ENCODE measurements at places on chromosomes 1 and 21. TPM values are rescaled to one million over a fixed set of nuclear protein-coding genes. Genes with fewer than 3 reads are reported as not detected.

- H3K27me3 ChIP-seq: peaks cover 14% of the 10 kb centered on the region
- H3K36me3 ChIP-seq: no peaks in the 10 kb centered on the region
- H3K4me1 ChIP-seq: peaks cover 19% of the 10 kb centered on the region
- no peak overlapping the region for H3K27ac ChIP-seq
- no peak for DNase-seq
Observed at GRCh38 chr1:235507623-235508022, 3.4 kb upstream of the B3GALNT2 start.

Gene TEDDM1
- not detected for total RNA-seq

DNA sequence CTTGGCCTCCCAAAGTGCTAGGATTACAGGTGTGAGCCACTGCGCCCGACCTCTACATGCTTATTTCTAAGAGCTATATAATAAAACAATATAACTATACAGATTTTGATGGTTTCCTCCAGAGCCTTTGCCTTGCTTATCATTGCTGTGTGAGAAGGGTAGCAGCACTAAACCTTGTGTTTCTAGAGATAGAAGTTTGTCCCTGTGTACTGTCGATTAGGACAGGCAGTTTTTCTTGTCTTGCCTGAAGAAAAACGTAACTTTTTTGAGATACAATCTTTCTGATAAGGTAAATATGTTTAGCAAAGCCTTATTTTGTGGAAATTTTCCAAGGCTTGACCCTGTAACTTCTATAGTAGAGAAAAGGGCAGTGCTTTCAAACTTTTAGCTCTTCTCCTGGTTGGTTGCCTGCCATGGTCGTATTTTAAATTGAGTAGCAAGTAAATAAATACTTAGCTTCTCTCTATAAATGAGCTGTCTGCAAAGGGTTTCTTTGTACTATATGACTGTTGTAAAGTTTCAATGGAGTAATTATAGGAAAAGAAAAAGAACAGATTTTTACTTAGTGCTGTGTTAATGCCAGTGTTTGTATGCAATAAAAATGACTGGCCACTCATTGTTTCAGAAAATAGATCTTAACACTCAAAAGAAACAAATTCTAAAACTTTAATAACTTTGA, 86.4 kb upstream of the CACYBP start:
- DNase-seq: no peak
- H3K27me3 ChIP-seq: no peaks in the 10 kb centered on the region

Gene CENPS
- total RNA-seq: 16.1 TPM

DNA sequence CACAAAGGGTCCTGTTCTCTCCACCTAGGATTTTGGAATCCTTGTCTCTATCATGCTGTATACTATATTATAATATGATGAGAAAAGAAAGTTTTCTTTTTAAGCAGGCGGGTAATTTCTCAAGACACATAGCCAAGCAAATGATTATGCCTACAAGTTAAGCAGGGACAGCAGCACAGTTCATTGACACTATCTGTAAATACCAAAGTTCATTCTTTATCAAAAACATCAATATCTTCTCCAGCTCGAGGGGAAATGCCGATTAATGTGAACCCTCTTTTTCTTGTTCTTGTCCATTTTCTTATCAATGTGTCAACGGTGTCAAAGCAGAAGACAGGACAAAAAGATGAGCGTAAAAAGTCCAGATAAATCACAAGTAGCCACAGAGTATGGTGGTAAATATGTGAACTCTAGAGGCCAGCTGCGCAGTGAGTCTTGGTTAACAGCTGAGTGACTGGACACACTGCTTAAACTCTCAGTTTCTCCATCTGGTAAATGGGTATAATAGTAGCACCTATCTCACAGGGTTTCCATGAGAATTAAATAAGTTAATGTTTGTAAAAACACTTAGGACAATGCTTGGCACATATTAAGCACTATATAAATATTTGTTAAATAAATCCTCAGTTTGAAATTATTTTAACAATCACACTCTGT, 30.9 kb downstream of the LPAR3 start:
- no peak for DNase-seq
- H3K27me3 ChIP-seq: no peaks in the 10 kb centered on the region
- peaks cover 20% of the 10 kb centered on the region for H3K36me3 ChIP-seq
- peaks cover 63% of the 10 kb centered on the region for H3K4me1 ChIP-seq
- peak overlapping the region; percentile 76 for H3K4me3 ChIP-seq

DNA sequence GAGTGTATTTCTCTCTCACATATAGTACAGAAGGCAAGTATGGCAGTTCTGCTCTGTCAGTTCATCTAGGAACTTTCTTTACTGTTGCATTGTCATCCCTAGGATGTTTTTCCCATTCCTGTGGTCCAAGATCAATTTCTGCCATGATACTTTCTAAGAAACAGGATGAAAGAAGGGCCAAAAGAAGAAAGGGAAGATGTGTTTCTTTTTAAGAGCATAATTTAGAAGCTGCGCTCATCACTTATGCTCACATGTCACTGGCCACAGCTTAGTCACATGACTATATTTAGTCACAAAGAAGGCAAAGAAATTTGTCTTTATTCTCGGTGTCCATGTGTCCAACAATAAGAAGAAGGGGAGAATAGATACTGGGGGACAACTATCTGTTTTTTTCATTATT, 7.0 kb upstream of the MAST2 start:
- no peak overlapping the region for H3K27ac ChIP-seq
- no peaks in the 10 kb centered on the region for H3K4me1 ChIP-seq
- no peaks in the 10 kb centered on the region for H3K36me3 ChIP-seq
- DNase-seq: no peak
- no peak overlapping the region for H3K4me3 ChIP-seq
- peaks cover 23% of the 10 kb centered on the region for H3K27me3 ChIP-seq

- no peaks in the 10 kb centered on the region for H3K36me3 ChIP-seq
- no peak for DNase-seq
- H3K4me1 ChIP-seq: no peaks in the 10 kb centered on the region
- H3K27ac ChIP-seq: no peak overlapping the region
- no peak overlapping the region for H3K4me3 ChIP-seq
Observed at GRCh38 chr1:97204468-97204867, 482.9 kb downstream of the PTBP2 start.

Gene TRABD2B
- not detected for total RNA-seq

DNA sequence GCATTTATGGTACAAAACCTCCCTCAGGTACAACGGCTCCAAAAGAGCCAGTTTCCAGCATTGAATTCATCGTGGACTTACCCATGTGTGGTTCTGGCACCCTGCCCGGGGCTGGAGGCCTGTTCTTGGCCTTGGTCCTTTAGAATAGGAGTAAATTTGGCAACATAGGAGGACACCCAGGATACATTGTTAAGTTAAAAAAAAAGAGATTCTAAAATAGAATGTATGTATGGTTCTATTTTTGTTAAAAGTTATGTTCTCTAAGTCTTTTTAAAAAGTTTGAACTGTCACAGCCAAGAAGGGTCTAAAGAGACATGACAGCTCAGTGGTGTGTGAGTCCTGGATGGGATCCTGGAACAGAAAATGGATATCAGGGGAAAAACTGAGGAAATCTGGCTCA, 25.9 kb downstream of the EPHX1 start:
- no peak overlapping the region for H3K4me3 ChIP-seq
- DNase-seq: no peak
- H3K27me3 ChIP-seq: no peaks in the 10 kb centered on the region
- H3K27ac ChIP-seq: no peak overlapping the region
- no peaks in the 10 kb centered on the region for H3K4me1 ChIP-seq
- no peaks in the 10 kb centered on the region for H3K36me3 ChIP-seq

- peaks cover 9% of the 10 kb centered on the region for H3K4me1 ChIP-seq
- no peaks in the 10 kb centered on the region for H3K27me3 ChIP-seq
- H3K27ac ChIP-seq: no peak overlapping the region
Observed at GRCh38 chr1:47659146-47659545, 221.3 kb downstream of the FOXD2 start.

GRCh38 chr1:174850726-174851125, 149.0 kb upstream of the CACYBP start:
- H3K36me3 ChIP-seq: peaks cover 3% of the 10 kb centered on the region
- no peak overlapping the region for H3K27ac ChIP-seq
- H3K27me3 ChIP-seq: no peaks in the 10 kb centered on the region
- no peak for DNase-seq
- peaks cover 4% of the 10 kb centered on the region for H3K4me1 ChIP-seq

Gene ITGB2
- total RNA-seq: 439 TPM

Gene TSPEAR
- total RNA-seq: not detected

DNA sequence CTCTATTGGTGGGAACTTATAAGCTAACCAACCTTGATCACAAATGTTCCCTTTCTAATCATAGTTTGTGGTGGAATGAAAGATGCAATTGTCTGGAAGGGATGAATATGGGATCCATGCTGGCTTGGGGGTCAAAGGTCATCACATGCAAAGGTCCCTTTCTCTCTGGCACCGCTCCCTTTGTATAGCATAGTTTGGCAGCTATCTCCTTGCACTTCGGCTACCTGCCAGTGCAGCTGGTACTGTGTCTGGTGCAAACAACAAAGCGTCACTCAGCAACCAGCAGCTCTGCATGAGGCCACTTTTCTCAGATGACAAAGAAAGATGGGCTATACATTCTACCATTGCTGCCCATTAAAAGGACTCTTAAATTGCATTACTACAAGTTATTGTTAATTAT, 188.2 kb upstream of the NFIA start:
- peaks cover 8% of the 10 kb centered on the region for H3K27me3 ChIP-seq
- DNase-seq: no peak
- H3K27ac ChIP-seq: no peak overlapping the region

- no peaks in the 10 kb centered on the region for H3K27me3 ChIP-seq
- peaks cover 76% of the 10 kb centered on the region for H3K4me1 ChIP-seq
- peak overlapping the region; percentile 40 for H3K4me3 ChIP-seq
- peak overlapping the region; percentile 90 for H3K27ac ChIP-seq
Observed at GRCh38 chr1:155968051-155968400, 10.3 kb downstream of the ARHGEF2 start.

GRCh38 chr21:25572861-25573310, 34.4 kb downstream of the MRPL39 start:
- no peak for DNase-seq
- H3K4me1 ChIP-seq: peaks cover 75% of the 10 kb centered on the region
- no peaks in the 10 kb centered on the region for H3K27me3 ChIP-seq
- peak overlapping the region; percentile 72 for H3K4me3 ChIP-seq
- peak overlapping the region; percentile 95 for H3K27ac ChIP-seq

DNA sequence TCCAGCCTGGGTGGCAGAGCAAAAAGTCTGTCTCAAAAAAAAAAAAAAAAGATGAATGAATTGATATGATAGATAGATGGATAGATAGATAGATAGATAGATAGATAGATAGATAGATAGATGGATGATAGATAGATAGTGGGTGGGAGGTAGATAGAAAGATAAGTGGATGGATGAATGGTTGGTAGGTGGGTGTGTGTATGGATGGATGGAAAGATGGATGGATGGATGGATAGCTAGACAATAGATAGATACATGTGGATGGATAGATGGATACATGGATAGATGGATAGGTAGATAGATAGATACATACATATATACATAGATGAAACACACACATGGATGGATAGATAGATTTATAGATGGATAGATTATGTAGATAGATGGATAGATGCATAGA, 28.5 kb downstream of the TRPM2 start:
- H3K4me1 ChIP-seq: no peaks in the 10 kb centered on the region
- H3K4me3 ChIP-seq: no peak overlapping the region
- H3K27ac ChIP-seq: no peak overlapping the region
- peaks cover 45% of the 10 kb centered on the region for H3K36me3 ChIP-seq
- no peak for DNase-seq
- no peaks in the 10 kb centered on the region for H3K27me3 ChIP-seq

GRCh38 chr1:202189001-202189790, 4.4 kb upstream of the LGR6 start:
- peaks cover 11% of the 10 kb centered on the region for H3K27me3 ChIP-seq
- peak; percentile 79 for DNase-seq
- H3K4me1 ChIP-seq: peaks cover 8% of the 10 kb centered on the region
- no peak overlapping the region for H3K27ac ChIP-seq
- H3K36me3 ChIP-seq: no peaks in the 10 kb centered on the region
- no peak overlapping the region for H3K4me3 ChIP-seq

Gene FNDC10
- 7.9 TPM for total RNA-seq

DNA sequence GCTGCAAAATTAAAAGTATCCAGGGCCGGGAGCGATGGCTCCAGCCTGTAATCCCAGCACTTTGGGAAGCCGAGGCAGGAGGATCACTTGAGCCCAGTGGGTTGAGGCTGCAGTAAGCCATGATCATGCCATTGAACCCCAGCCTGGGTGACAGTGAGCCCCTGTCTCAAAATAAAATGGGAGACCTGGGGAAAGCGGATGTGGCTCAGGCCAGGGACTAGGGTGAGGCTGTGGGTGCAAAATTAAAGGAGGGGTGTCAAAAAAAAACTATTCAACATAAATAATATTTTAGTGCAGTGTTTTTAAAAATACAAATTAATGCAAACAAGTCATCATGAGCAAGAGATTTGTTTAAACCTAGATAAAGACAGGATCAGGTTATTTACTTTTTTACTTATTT, 100.1 kb upstream of the SLC45A1 start:
- no peak for DNase-seq
- no peak overlapping the region for H3K27ac ChIP-seq
- no peaks in the 10 kb centered on the region for H3K36me3 ChIP-seq
- H3K4me3 ChIP-seq: no peak overlapping the region
- peaks cover 5% of the 10 kb centered on the region for H3K4me1 ChIP-seq
- peaks cover 34% of the 10 kb centered on the region for H3K27me3 ChIP-seq

DNA sequence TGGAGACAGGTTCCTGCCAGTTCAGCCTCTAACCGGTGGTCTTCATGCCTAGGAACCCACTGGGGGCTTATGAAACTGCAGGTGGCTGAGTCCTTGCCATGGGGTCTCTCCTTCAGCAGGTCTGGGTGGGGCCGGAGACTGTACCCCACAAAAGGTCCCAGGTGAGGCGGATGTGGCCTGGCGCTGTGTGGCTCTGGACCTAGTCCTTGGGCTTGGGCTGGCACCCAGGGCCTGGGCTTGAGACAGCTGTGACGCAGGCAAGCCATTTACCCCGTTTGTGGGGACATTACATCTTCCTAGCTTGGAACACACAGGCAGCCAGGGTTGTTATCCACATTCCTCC, 5.9 kb upstream of the SLX9 start:
- H3K36me3 ChIP-seq: peaks cover 8% of the 10 kb centered on the region
- H3K4me1 ChIP-seq: peaks cover 34% of the 10 kb centered on the region
- H3K27ac ChIP-seq: no peak overlapping the region
- H3K4me3 ChIP-seq: no peak overlapping the region
- no peak for DNase-seq

Gene LAPTM5
- 584 TPM for total RNA-seq

DNA sequence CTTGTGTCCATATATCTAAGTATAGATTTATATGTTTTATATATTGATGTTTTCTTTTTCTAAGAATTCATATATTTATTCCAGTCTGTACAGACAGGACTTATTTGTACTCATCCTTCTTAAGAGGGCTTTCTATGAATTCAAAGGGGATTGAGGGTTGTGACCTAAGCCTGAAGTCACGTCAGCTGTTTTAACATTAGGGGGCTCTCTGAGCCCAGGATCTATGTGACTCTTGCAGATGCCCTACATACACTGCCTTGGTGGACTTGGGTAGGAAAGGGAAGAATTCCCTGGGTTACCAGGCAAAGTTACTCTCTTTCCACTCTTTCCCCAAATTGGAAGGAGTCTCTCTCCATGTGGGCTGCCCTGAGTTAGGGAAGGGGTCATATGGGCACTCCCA, 283.8 kb upstream of the DAB1 start:
- H3K4me1 ChIP-seq: no peaks in the 10 kb centered on the region
- no peak for DNase-seq
- no peaks in the 10 kb centered on the region for H3K36me3 ChIP-seq
- H3K27me3 ChIP-seq: no peaks in the 10 kb centered on the region

- H3K27ac ChIP-seq: no peak overlapping the region
- no peak overlapping the region for H3K4me3 ChIP-seq
- no peaks in the 10 kb centered on the region for H3K27me3 ChIP-seq
- peaks cover 14% of the 10 kb centered on the region for H3K4me1 ChIP-seq
- no peaks in the 10 kb centered on the region for H3K36me3 ChIP-seq
Observed at GRCh38 chr1:76494807-76495206, 372.5 kb upstream of the ST6GALNAC5 start.

GRCh38 chr1:51561702-51562101, 42.6 kb upstream of the EPS15 start:
- no peak for DNase-seq
- no peaks in the 10 kb centered on the region for H3K27me3 ChIP-seq
- peaks cover 17% of the 10 kb centered on the region for H3K4me1 ChIP-seq
- H3K36me3 ChIP-seq: no peaks in the 10 kb centered on the region
- no peak overlapping the region for H3K4me3 ChIP-seq
- no peak overlapping the region for H3K27ac ChIP-seq
